ENCODE measurements at places on chromosomes 1 and 21.

DNA sequence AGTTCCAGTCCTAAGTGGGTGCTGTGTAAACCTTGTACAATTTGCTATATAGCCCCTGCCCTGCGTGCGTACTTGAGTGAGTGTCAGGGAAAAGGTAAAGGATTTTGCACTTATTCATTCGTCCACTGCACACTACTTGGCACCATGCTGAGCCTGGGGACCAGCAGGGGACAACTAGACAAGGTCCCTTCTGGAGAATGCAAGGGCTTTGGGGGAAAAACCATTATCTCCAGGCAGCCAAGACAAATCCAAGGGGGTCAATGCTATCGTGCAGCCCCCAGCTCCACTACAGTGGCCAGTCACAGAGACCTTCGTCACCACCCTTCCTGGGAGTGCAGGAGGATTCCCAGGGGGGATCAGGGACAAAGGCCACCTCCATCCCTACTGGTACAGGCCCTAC is 39.7 kb downstream of the MATN1 start:
- DNase-seq = no peak

DNA sequence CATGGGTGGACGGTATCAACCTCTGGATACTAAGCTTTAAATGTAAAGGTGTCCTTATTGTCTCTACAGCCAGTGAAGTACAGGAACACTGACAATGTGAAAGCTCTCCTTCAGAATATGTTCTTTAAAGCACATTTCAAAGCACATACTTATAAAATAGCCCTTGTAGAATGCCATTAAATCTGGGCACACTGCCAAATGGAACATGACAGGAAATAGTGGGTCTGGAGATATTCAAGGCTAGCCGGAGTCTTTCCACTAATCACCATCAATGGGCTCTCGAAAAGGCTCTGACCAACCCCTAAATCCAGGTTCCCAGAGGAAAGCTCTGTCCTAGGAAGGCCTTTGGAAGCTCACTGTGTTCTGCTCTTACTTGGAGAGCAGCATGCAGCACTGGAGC is 46.6 kb downstream of the PLD5 start:
- no peak for DNase-seq

DNA sequence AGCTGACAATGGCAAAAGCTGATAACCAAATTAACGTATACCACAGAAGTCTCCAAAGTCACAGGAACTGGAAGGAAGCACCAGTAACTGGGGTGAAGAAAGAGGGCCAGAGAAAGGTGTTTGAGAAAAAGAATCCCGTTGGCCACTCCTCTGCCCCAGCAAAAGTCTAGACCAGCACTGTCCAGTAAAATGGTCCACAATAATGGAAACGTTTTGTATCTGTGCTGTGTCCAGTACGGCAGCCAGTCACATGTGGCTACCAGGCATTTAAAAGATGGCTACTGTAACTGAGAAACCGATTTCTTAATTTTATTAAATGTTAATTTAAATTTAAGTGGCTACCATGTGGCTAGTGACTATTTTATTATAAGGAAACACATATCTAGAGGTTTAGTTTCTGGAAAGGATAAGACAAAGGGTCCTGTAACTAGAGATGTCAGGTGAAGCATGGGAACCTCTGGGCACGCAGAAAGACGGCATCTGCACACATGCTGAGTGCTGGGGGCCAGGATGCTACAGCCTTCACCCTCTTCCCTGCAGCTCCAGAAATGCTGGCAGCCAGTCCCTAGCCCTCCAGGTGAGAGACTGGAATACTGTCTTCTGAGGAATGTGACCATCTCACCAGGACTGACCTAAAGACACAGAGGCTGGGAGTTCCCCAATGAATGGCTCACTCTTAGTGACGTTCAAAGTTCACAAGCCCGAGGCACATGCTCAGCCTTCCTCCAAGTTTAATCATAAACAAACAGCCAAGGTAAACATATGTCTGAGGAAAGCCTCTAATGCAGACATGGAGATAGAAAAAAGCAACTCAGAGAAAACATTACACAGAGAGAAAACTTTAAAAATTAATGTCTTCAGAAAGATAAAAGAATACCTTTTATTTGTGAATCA is 50.7 kb downstream of the JAK1 start:
- DNase-seq = no peak

DNA sequence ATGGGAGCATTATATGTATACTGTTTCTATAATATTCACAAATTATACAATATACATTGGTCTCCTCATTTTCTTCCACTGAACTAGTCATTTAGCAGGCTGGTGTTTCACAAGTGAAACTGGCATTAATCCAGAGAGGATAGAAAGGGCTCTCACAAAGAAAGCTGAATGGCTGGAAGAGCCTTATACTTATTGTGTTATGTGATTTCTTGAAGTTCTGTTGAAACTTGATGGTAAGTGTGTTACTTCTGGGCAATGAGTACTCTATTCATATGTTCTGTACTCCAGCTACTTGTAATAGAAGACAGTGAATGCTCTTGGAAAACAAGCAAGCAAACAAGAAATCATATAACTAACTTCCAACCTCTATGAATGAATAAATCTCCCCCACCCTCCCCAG is 14.9 kb downstream of the STX12 start:
- no peak for DNase-seq
